ENCODE measurements at places on chromosomes 3 and 15.

- DNase-seq = no peak
These were observed 108.1 kb downstream of the PGPEP1L start for GRCh38 chr15:98899272-98900021.

- no peak for DNase-seq
These were observed 7.3 kb downstream of the B3GNT5 start for GRCh38 chr3:183260167-183260904.

- no peak for DNase-seq
These were observed 25.6 kb upstream of the ZNF280D start for GRCh38 chr15:56758770-56759449.

GRCh38 chr3:129358772-129359371, 69.6 kb downstream of the EFCAB12 start:
- DNase-seq = no peak

DNA sequence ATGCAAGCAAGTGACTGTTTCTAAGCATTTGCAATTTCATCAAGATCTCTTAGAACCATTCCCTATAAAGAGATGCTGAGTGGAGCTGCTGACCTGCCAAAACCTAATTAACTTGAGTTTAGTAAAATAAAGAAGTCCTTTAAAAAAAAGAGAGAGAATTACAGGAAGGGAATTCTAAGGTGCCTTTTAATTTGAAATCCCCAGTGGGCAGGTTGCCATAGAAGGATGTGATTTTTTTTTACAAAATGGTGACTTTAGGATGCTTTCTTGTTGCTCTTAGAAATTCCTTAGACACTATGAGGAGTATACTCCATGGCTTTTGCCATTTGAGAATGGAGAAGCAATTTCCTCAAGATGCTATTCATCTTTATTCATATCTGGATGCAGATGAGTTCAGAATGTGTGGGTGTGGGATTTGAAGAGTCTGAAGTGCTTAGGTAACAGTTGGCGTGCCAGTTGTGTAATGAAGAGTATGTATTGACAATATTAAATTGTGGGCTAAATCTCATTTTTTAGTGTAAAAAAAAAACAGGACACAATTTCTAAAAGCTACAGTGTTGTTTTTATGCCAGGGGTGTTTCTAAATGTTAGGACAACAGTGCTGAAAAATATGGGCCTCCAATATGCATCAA, 13.6 kb downstream of the LRRC3B start:
- no peak for DNase-seq

- DNase-seq = no peak
These were observed 111.2 kb upstream of the SUCLG2 start for GRCh38 chr3:67765575-67765974.

- DNase-seq = peak; percentile 83
These were observed 12.1 kb upstream of the CNBP start for GRCh38 chr3:129195731-129196256.

DNA sequence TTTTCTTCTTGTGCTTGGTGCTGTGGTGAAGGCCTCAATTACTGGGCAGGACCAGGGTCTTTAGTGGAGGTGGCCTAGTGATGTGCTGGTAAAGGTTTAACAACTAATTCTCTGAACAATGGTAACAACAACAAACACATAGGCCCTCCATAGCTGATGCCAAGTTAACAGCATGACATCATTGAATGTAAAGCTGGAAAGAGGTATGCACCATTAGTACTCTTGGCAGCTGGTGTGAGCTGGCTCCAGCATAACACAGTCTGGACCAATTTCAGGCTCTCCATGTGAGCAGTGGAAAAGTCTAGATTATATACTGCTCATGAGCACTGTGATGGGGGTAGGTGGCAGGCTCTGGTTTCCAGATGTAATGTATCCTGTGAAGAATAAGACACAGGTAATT, 61.8 kb downstream of the SLC7A14 start:
- peak; percentile 43 for DNase-seq

- no peak for DNase-seq
These were observed 374.0 kb upstream of the ALCAM start for GRCh38 chr3:104992676-104993075.

DNA sequence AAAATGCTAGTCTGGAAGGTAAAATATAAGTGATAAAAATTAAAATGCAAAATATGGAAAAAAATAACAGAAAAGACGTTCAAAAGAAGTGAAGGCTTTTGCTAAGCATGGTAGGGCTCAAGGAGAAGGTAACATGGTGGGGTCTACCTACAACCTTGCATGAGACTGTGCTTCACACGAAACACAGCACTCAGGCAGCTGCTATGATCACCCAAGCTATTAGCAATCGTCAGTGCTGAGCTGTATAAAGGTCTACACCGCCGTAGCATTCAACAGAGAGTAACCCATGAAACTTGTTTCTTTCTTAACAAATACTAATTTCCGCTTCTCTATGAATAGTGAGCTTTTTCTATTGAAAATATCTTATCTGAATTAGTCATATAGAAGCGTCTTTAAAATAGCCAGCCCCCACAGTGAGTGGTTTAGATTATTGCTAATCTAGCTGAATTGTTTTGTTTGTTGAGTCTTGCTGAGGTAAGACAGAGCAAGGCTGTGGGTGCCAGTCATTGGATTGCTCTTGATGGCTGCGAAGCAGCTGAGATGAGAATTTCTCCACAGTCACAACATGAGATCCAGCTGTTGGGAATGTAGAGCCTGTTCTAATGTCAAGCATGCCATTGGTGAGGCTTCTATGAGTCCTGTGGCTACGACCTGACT, 230.0 kb downstream of the KLF13 start:
- no peak for DNase-seq

GRCh38 chr15:67707520-67708283, 117.6 kb upstream of the SKOR1 start:
- no peak for DNase-seq

DNA sequence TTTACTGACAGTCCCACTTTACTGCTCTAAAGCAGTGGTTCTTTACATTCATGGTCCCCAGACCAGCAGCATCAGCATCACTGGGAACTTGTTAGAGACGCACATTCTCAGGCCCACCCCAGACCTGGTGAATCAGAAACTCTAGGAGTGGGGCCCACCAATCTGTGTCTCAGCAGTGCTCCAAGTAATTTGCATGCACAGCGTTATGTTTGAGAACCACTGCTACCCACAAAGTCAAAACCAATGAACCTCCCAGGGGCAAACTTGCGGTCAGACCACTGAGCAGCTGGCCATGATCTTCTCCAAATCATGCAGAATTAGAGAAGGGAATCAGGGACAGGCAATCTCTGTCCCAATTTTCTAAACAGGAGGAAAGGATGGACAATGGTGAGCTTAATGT, 58.5 kb downstream of the ST8SIA2 start:
- no peak for DNase-seq

DNA sequence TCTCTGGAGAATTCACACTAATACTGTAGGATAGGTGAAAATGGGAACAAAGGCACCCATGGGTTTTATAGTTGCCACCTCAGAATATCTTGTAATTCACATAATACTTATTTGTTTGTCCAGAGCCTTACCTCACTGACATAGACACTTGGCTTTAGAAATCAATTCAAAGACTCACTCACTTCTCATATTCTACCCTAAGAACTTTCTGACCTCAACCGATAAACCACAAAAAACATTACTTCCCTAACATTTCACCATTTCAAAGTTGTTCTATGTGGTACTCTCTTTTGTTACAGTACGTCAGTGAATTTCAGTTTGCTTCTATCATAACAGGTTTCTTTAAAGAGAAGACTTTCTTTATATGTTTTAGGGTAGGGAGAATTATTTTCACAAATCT, 359.3 kb downstream of the IGSF11 start:
- no peak for DNase-seq

DNA sequence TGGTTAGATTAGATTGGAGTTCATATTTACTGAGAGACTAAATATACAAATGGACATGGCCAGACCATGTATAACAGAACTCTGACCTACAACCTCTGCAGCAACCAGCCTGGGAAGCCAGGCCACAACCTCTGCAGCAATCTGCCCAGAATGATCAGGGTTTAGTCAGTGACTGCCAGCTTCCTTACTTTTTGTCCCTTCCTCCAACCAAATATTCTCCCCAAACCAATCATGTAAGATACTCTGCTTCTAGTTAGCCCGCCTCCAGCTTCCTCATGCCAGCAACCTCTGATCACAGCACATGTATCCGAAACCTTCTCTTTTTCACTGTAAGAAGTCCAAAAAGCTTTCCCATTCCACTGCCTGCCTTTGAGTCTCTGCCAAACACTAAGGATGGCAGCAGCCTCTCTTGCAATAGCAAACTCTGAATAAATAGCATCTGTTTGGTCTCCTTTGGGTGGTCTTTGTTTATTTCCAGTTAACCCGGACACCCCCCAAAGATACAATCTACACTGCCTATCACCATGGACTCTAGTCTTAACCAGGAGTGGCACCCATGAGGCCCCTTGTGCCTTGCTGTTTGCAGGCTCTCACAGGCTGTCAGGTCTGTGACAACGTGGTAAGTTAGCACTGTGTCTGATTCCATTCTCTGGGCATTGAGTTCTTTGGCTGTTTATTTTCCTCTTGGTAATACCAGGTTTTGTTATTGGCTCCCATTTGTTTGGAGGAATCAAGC, 102.2 kb downstream of the ERC2 start:
- DNase-seq = no peak

DNA sequence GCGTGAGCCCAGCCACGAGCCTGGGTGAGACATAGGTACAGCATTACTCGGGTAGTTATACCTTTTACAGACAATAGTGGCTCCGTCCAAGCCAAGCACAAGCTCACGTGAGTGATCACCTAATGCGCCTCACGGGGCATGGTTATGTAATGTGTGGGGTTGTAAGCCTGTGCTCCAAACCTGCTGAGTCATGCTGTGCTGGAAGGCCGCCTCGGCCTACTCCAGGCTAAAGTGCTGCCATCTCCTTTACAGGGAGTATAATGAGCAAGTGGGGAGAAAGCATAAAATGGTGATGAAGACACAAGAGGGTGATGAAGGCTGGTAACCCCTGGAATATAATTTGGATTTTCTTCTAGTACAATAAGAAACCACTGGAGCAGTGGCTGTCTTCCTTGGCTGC, 175.8 kb upstream of the STT3B start:
- DNase-seq = no peak

DNA sequence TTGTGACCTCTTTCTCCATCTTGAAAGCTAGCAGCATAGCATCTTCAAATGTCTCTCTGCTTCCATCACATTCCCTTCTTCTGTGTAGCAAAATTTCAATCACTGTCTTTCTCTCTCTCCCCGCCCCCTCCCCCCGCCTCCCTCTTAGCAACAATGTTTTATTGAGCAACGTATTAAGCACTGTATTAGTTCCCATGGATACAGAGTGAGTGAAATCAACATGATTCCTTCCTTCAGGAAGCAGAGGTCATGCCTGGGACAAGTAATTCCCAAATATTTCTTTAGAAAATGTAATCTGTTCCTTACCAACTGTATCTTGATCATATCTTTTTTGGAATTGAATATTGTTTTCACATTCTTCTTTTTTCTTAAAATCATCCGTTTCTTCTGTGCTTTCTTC, 373.7 kb upstream of the NECTIN3 start:
- DNase-seq = no peak

DNA sequence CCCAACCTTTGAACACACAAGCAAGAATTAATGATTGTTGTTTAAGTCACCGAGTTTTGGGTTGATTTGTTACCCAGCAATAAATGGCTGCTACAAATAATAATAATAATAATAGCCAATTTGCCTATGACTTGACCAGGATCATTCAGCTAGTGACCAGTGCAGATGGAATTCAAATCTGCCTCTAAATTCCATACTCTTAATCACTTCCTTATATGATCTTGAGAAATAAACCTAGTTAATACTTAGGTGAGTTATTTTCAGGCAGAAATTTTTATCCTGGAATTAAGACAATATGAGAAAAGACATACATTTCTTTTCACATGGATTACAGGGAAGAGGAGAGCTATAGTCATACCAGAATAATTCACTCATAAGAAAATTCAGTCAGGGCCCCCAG, 116.0 kb upstream of the GALNT15 start:
- DNase-seq = no peak

GRCh38 chr3:60444898-60445437, 806.3 kb downstream of the FHIT start:
- no peak for DNase-seq

DNA sequence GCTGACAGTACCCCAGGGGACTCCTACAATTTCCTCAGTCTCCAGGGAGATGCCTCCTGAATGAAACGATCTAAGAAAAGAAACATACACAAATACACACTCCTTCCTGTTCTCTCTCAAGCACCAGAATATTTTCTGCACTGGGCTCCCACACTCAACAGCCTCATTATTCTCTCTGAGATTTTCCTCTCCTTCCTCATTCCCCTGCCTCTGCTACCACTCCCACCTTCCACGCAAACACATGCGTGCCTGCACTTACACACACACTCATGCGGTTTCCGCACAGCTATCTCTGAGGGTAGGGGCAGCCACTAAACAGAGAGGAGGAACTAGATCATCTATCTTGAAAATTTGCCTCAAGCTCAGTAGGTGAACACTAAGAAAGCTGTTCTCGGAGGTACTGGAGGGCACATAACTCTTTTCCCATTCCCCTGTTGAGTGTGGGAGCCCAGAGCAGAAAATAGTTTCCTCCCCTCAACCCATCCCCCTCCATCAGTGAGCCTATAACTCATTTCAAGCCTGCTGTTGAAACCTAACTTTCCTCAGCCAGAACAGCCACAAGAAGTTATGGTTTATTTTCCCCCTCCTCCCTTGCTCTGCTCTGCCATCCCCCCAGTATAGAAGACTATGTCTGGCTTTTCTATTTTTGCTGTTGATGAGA, 30.5 kb upstream of the TIPARP start:
- peak; percentile 75 for DNase-seq

DNA sequence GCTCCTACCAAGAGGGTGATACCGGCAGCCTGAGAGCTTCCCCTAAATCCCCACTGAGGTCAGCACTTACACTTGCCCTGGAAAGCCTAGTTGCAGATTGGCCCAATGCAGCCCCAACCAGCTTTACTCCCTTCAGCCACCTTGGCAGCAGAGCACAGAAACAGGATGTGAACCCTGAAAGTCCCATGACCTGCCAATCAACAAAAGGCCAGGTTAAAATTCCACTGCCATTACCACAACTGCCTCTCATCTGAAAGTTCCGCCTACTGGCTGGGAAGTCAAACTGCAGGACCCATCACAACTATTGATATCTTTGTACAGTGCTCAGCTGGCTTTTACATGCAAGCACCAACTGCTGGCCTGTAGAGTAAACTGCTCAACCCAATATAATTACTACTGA, 156.2 kb downstream of the ZMAT3 start:
- no peak for DNase-seq

- no peak for DNase-seq
These were observed 291.8 kb downstream of the NAALADL2 start for GRCh38 chr3:175150812-175151401.

DNA sequence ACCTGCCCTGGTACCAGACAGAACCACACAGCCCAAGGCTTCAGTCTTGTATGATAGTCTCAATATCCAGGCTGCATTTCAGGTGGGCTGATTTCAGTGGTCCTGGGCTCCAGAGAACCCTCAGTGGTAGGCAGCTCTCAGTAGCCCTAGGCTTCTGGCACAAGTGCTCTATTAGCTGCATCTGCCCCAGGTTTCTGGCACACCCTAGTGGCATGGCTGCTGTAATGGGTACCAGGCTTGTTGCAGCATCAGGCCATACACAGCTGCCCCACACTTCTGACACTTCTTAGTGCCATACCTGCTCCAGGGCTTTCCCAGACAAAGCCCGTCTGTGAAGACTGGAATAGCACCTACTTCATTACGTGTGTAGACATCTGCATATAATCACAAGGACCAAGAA, 1062.2 kb upstream of the EPHA6 start:
- no peak for DNase-seq

Measured in skeletal muscle cell (primary cell).